Activated naive CD4-positive, alpha-beta T cell (primary cell): ENCODE measurements at places on chromosomes 4 and X.

DNA sequence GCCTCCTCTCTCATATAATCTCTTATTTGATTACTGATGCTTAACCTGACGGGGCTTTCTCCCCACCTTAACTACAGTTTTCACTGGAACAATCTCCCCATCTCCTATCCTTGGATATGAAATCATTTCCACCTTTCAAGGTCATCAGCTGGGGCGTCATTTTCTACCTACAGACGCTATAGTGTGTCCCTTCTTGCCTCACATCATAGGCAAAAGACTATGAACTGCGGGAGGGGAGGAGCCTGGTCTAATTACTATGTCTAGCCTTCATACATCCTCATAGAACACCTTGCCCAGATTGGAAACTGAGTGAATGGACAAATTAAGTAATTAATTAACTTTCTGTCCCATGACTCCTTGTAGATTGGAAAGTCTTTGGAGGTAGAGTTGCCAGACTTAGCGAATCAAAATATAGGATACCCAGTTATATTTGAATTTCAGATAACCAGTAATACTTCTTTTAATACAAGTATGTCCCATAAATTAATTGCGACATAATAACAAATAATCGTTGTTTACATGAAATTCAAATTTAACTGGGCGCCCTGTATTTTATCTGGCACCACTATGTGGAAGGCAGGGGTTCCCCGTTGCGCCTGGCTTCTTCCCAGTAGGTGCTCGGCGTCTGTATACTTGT lies 752 bp upstream of the ATP6AP2 start:
- no peak for DNase-seq

DNA sequence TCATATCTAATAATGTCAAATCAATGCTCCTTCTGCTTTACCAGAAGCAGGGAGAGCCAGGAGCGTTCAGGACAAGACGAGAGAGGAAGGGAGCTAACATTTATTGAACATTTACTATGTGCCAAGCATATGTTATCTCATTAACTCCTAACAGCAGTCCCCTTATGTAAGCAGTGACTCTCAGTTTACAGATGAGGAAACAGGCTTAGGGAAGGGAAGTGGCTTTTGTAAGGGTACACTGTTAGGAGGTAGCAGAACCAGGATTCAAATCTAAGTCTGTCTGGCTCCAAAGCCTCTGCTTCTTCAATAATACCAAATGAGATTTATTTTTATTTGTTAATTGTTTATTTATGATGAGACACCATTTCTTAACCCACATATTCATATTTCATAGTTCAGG lies 2.6 kb upstream of the STARD8 start:
- no peak for DNase-seq

GRCh38 chr4:40405193-40405592 lies 70.1 kb downstream of the CHRNA9 start:
- DNase-seq: no peak

DNA sequence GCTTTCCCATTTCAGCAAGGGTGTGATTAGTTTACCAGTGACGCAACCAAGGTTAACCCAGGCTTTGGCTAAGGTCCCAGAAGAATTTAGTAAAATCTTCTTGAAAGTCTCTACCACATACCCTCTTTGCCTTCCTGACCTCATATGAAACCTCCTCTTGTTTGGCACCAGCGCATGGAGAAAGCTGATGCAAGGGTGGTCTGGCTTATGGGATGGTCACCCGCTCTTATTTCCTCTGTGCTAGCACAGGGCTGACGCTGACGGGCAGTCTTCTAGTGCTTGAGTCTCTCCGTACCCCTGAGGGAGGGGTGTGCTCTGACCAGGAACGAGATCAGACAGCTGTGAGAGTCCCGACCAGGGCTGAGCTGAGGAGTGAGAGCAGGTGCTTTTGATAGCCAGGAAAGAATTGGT lies 137.6 kb downstream of the TENM3 start:
- DNase-seq: no peak

- no peak for DNase-seq
These were observed 421.0 kb downstream of the ADAM29 start for GRCh38 chr4:175339100-175339707.

GRCh38 chr4:185512516-185512915 lies 22.8 kb downstream of the PDLIM3 start:
- DNase-seq: no peak

DNA sequence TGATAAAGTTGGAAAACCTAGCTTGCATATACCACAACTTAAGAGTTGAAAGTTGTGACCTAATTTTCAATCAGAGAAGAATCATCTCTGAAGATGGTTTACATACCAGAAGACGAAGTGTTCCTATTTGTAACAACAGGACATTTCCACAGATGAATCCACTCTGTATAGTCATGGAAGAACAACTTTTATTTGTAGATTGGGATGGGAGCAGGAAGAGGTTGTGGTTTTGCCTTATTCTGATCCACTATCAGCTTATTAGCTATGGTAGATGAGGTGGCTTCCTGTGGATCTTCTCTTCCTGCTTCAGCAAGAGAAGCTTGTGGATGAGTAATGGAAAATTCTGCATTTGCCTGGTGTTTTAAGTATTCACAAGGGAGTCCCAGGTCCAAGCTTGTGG lies 18.6 kb upstream of the SUPT20HL1 start:
- DNase-seq: no peak

DNA sequence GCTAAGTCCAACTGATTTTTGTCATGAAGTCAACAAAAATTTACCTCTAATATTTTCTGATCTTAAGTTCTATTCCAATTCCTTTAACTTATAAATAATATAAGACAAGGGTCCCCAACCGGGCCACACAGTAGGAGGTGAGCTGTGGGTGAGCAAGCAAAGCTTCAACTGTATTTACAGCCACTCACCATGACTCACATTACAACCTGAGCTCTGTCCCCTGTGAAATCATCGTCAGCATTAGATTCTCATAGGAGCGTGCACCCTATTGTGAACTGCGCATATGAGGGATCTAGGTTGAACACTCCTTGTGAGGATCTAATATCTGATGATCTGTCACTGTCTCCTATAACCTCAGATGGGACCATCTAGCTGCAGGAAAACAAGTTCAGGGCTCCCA lies 227.4 kb downstream of the MAPK10 start:
- no peak for DNase-seq

DNA sequence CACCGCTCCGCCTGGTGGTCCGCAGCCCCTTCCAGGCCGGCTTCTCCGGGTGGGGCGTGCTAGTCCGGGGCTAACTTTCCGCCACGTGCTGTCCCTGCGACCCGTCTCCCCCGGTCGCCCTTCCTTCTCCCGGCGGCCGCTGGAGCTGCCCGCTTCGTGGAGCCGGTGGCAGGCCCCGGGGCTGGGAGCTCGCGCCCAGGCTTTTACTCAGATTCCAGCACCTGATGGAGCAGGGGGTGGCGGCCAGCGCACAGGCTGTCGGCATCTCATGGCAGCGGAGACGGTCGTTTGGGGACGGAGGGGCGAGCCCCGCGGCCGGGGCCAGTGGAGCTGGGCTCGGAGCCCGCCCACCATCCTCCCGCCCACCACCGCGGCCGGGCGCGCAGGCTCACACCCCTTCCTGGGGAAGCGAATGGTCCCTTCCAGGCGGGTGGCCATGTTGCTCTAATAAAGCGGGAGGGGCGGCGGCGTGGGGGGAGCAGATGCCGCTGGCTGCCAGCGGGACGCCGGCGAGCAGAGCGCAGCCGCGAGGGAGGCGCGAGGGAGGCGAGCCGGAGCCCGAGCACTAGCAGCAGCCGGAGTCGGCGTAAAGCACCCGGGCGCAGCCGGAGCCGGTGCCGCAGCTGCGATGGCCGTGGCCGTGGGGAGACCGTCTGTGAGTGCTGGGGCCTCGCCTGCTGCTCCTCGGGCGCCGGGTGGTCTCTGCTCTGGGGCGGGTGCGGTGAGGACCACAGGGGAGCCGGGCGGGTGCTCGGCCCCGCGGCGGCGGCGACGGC lies at the start of gene SEPTIN11:
Gene SEPTIN11, plus strand, starts transcription at position 477 of the 776 bp plus-strand sequence. Its CDS starts 152 bp downstream, at position 629.
- peak; percentile 46 for DNase-seq

DNA sequence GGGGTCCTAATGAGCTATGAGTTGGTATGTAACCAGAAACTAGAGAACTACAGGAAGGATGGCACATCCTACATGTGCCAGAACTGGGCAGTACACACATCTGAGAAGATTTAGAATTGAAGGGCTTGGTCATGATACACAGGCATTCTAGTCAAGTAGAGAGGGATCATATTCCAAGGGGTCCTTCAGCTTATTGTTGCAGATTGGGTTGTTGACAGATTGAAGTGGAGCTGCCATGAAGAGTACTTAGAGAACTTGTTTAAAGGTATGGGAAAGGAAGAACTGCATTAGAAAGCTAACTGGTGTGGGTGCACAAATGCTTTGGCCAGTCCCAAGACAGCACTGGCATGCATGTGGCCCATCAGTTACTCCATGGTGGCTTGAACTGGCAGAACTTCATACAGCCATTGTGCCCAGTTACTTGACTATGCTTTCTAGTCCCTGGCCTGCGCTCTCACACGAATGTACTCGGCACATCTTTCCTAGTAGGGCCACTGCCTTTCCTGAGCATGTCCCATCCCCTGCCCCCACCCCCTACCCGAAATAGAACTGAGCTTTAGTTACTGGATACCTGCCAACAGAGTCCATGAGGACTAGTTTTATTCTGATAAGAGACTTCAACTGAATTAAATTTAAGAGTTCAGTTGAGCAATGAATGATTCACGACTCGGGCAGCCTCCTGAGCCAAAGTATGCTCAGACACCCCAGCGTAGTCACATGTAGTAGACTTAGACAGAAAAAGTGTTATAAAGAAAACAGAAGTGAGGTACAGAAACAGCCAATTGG lies 64.0 kb downstream of the CCNG2 start:
- no peak for DNase-seq

GRCh38 chr4:77113069-77113468 lies 37.3 kb upstream of the CCNI start:
- DNase-seq: no peak

GRCh38 chr4:128958194-128958593 lies 135.1 kb downstream of the SCLT1 start:
- no peak for DNase-seq

GRCh38 chrX:46961574-46962283 lies 49.5 kb downstream of the JADE3 start:
- DNase-seq: no peak

DNA sequence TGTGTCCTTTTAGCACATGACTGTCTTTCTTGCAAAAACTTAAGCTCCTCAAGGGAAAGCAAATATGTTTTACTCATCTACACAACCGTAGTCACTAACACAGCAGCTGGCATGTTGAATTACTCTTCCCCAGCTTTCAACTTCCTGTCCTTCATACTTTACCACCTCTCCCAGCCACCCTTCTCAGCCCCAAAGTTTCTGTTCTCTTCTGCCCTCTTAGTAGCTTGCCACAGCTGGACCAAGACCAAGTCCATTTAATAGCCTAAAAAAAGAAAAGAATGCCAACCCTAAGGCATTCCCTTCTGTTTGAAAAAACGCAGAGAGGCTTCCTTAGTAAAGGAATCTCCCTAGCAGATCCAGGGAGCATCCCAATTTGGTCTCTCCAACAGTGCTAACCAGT lies 36.8 kb downstream of the SRPX2 start:
- DNase-seq: no peak

GRCh38 chr4:48153791-48154550 lies 19.9 kb upstream of the TXK start:
- DNase-seq: no peak

- no peak for DNase-seq
These were observed 2004.3 kb upstream of the ADGRL3 start for GRCh38 chr4:59195839-59196238.

DNA sequence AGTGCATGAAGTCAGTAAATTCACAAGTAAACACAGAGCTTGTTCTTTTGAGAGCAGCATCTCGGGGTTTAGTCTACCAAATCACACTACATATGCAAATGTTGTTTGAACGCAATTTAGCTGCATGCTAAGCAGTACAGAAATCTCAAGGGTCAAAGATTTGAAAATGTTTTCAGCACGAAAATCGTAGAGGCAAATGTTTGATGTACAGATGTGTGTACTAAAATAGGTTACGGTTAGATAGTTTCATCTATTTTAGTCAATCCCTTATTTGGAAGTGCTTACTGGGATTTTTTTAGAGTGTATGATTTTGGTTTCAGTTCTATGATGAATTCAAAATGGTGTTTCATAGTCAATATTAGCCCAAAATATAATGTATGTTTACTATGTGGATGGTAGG lies 1928.2 kb upstream of the TENM3 start:
- no peak for DNase-seq

DNA sequence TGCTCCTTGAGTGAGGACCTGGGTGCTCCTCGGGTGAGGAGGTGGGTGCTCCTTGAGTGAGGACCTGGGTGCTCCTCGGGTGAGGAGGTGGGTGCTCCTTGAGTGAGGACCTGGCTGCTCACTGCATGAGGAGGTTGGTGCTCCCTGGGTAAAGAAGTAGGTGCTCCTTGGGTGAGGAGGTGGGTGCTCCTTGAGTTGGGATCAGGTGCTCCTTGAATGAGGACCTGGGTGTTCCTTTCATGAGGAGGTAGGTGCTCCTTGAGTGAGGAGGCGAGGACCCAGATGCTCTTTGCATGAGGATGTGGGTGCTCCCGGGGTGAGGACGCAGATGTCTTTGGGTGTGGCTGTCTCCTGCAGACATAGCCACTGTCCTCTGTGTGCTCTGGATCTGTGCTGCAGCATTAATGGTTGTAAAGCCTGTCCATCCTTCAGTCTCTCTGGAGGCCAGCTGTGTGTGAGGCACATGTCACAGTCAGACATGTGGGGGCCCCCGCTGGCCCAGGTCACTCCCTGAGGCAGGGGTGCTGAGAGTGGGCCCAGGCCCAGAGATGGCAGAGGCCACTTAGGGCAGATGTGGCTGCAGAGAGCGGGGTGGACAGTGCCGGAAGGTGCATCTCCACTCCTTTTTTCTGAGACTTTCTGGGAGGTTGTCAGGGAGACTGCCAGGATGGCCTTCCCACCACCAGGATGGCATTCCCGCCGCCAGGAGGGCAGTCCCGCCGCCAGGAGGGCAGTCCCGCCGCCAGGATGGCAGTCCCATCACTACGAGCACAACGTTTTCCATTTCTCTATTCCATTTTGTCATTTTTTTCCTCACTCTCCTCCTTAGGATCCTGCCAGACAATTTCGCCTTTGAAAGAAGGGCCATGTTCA lies 101.8 kb downstream of the HMX1 start:
- no peak for DNase-seq

DNA sequence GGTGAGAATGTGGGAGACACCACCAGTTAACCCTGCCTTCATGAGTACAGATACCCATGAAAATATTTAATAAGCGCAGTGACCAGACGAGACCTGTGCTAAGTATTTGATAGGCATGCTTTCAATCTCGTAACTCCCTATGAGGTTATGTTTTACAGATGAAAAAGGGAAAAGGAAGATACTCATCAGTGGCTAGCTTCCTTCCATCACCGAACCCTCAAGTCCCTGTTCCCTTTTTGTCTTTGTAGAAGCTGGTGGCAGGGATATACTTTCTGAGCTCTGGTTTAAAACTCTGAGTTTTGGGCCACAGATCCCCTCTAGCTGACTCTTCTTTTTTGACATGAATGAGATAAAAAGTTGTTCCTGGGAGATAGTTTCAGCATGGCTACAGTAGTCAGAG lies 26.3 kb downstream of the AFF1 start:
- DNase-seq: no peak

- DNase-seq: no peak
These were observed 100.7 kb downstream of the NSUN7 start for GRCh38 chr4:40850496-40850895.

- DNase-seq: no peak
These were observed 332.4 kb downstream of the PCDH7 start for GRCh38 chr4:31052519-31052918.
